ENCODE measurements at places on chromosomes 2 and 18.

DNA sequence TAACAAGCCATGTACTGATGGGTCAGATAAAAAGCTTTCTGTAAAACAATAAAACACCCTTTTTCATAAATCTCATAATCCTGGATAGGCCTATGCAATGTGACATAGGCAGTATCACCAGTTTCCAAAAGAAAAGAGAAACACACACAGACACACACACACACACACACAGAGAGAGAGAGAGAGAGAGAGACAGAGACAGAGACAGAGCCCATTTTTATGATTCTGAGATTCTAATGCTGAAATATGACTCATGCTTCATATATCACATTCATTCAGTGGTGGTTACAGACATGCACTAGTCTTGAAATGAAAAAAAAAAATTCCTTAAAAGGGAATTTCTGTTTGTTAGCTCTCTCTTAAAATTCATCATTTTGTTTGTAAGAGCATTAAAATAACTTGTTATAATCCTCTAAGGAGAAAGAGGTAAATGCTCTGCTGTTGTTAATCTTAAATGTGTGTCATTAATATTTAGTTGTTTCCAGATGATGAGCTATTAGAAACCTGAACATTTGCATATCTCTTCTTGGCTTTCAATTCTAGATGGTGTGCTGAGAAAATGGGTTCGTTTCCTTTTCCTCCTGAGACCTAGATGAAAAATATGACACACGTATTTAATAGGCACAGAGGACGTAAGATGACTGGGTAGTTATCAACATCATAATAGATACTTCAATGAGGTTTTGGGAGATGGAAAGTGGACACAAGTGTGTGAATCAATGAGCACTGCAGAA is 1598.7 kb upstream of the ACVR2A start:
- no peak for DNase-seq

GRCh38 chr2:156470975-156471583 is 34.9 kb downstream of the GPD2 start:
- DNase-seq: no peak

DNA sequence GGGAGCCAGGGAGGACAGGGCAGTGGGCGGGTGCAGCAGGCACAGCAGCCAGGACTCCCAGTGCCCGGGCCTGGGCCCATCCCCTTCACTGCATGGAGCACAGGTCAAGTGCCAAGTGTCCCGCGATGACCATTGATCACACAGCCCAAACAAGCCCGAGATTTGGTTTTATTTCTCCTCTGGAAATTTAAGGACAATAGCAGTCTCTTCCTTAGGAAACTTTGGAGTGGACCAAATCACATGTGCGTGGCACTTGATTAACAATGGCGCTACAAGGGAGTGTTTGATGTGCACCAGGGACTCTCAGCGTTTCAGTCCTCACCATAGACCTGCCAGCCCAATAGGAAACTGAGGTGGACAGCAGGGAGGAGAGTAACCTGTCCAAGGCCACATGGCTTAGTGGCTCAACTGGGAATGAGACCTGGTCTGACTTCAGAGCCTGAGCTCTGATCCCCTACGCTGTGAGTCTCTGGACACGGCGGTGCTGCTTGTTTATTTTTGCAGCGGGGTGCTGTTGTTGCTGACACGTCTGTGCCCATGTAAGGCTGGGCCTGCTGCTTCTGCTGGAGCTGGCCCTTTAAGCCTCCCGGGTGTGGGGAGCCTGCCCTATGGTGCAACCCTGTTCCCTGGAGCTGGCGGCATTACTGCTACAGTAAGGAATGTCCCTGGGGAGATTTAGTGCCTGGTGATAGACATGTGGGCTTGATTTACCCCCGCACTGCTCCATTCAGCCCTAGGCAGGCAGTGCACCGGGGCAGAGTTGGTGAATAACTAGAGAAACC is 194.2 kb downstream of the INHBB start:
- DNase-seq: no peak

- no peak for DNase-seq
Observed at GRCh38 chr2:120560330-120560729, 175.3 kb upstream of the GLI2 start.

DNA sequence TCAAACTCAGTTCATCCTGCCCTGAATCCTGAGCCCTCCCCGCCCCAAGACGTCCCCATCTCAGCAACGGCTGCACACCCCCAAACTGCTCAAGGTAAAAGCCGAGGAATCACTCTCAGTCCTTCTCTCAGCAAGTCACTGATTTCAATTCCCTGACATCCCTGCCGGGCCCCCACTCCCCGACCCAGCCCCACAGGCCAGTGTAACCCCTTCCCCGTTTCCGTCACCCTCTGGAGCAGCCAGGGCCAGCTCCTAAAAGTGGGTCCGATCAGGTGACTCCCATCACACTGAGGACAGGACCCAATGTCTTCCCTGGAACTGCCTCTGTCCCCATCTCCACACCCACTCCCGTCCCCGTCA is 20.5 kb downstream of the SNORC start:
- DNase-seq: no peak

DNA sequence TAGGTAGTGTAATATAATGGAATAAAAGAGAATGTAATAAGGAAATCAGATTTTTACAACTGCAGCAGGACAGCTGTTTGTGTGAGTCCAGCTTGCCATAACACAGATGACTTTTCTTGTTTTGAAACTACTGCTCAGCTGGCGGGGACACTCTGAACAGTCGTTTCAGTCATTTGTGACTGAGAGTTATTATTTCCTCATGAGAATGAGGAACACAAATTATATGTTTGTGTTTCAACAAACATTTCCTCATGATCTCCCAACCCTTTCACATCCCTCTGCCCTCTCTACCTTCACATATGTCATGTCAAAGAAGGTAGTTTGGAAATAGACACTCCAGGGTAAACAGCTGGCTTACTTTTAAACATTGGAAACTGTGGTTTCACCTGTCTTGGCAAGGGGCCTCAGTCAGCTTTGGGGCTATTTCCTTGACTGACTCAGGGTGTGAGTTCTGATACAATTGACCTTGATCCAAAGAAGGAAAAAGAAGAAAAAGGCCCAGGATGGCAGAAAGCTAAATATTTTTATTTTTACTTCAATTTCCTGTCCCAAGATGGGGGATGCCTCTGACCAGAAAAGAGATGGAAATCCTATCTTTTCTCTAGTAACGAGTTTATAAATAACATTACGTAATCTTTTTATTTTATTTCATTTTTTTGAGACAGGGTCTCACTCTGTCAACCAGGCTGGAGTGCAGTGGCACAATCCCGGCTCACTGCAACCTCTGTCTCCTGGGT is 593 bp downstream of the SP140L start:
- no peak for DNase-seq

DNA sequence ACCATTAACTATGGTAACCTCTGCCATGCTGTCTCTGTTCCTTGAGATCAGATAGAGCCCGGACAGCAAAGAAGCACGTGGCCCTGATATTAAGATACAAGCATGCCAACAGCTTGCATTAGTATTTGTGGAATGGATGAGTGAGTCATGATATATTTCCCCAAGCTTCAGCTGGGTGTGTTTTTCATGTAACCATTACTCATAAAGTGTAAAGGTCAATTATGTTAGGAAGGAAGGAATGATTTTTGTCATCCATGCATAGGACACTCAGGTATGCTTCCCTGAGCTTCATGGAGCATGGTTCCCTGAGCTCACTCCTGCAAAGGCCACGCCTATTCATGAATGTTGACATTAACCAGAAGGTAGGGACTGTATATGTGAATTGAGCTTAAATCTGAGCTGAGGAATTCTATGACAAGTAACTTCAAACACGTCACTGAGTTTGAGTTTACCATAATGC is 74.6 kb downstream of the ARL4C start:
- no peak for DNase-seq

DNA sequence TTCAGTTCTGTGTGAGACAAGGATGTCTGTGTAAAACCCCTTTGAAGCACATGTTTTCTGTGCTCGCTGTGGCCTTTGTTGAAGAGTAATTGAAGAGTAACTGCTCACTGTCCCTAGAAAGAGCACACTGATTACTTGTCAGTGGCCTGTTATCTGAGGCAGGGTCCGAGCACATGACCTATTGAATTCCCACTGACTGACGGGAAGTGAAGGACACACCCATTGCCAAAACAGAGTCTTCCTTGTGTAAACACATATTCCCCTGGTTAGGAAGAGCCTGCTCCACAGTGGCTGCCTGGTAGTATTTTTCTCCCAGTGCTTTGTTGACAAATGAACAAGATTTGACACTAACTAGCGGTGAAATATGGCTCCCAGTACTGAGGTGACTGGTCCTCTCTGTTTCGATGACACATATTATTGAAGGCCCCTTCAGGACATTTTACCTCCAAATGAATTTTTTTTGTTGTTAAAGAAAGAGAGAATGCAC is 148.5 kb upstream of the GYPC start:
- no peak for DNase-seq

DNA sequence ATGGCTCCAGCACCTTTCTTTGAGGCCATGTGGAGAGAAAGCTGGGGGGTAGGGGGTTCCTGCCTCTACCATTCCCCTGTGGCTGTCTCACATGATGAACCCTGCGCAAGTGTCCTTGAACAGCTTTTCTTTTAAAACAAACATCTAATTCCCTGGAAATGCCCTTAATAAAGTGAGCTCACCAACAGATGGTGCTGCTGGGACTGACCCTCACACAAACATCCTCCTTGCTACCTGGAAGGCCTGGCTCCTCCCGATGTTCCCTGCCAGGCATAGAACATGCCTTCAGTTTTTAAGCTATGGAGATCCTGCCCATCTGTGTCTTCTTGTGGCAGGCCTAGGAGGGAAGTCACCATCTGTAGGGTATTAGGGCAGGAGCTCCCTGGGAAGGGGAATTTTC is 60.7 kb upstream of the GATA6 start:
- no peak for DNase-seq

DNA sequence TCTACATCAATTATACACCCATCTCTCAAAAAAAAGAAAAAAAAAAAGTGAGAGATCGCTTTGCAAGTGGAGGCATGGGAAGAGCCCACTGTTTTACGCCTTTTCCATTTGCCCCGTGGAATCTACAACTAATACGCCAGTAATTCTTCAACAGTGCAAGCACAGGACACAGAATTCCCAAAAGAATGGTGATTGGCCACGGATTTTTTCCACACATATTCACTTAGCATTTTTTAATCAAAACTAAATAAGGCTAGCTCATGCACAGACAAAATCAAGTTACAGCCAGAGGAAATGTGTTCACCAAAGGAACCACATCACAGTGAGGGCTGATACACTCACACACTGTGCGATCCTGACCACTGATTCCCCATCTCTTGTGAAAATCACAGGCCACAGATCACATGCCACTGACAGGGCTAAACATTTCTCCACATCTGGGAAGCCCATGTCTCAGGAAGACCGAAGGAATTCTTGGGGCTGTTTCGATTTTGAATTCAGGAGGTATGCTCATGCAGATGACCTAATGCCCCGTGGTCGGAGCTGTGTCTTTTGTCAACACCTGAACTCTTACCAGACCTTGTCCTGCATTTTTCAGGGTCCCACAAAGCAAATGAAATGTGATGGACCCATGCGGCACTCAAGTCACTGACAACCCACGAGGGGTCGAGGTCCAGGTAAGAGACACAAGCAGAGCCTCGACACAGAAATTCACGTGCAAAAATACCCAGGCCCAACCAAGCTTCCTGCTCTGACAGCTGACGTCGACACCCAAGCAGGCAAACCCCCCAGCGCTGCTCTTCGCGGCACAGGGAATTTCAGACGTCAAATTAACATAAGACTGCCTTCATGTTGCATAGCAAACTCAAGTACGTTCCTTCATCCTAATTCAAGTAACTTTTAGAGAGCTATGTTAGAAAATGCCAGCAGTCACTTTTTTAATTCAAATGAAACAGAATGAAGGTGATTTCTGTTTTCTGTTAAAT is 69.6 kb downstream of the ZNF516 start:
- DNase-seq: no peak

- DNase-seq: no peak
Observed at GRCh38 chr2:10688921-10689807, 611 bp downstream of the NOL10 start.

DNA sequence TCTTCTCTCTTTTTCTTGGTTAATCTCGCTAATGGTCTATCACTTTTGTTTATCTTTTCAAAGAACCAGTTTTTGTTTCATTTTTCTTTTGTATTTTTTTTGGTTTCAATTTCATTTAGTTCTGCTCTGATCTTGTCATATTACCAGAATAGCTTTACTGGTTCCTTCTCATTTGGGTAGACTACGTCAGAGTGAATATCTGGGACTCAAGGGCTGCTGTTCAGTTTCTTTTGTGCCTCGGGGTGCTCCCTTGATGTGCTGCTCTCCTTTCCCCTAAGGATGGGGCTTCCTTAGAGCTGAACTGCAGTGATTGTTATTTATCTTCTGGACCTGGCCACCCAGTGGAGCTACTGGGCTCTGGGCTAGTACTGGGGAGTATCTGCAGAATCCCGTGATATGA is 29.4 kb upstream of the IL1RN start:
- DNase-seq: no peak

DNA sequence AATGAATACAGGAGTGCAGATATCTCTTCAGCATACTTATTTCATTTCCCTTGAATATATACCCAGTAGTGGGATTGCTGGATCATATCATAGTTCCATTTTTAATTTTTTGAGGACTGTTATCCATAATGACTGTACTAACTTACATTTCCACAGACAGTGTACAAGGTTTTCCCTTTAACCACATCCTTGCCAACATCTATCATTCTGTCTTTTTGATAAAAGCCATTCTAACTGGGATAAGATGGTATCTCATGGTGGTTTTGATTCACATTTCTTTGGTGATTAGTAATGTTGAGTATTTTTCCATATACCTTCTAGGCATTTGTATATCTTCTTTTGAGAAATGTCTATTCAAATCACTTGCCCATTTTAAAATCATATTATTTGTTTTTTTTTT is 325.2 kb downstream of the CYP26B1 start:
- no peak for DNase-seq

DNA sequence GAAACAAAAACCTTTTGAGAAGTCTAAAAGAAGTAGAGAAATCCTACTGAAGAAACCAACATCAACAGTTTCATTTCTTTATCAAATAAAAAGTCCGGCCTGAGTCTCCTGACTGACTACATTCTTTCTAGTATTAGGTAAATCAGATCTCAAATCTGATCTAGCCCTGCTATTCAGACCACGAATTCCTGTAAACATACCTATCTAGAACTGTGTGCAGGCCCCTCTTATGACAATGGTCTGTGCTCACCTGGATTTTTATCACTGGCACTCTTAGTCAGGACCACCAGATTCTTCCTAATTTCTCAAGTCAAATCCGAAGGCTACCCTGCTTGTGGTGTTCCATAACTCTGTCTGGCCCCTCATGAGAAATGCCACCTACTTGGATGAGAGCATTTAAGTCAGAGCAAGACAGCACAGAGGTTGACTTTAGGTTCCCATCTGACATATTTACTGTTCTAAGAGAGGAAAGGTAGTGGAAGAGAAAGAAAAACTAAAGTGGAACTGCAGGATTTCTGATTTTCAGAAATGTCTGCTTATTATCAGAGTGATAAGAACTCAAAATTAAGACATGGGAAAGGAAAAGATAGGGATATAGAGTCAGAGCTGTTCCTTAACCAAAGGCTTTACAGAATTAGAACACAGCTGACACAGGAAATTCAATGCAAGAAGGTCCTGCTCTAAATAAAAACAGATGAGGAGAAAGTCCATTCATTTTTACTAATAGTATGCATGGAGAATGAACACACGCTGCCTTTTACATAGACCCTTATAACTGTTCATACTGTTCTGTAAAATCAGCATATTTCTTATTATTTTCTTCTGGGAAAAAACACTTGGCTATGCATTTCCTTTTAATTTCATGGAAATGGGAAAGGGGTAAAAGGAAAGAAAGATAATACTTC is 56.5 kb downstream of the SLC8A1 start:
- no peak for DNase-seq

Measured in NCI-H1694 (cell line).